ENCODE measurements at places on chromosomes 11 and 22. TPM values are rescaled to one million over a fixed set of nuclear protein-coding genes. Genes with fewer than 3 reads are reported as not detected.
A peak's percentile ranks its signal among the peaks of the same experiment; 100 is the strongest.

TEX54 gene
- not detected for total RNA-seq

HBD gene
- not detected for total RNA-seq

GRCh38 chr22:37906364-37907008 lies 389 bp downstream of the MICALL1 start:
- peak; percentile 35 for DNase-seq

GRCh38 chr11:48036011-48036410 lies 55.7 kb downstream of the PTPRJ start:
- DNase-seq, result no peak

DNA sequence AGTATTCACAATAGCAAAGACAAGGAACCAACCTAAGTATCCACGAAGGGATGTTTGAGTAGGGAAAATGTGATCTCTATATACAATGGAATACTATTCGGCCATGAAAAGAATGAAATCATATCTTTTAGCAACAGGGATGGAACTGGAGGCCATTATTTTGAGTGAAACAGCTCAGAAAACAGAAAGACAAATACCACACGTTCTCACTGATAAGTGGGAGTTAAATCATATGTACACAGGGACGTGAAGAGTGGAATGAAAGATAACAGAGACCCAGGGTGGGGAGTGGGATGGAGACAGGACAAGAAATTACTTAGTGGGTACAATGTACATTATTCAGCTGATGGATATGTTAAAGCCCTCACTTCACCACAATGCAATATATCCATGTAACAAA lies 1012.7 kb downstream of the TBC1D22A start:
- no peak for DNase-seq

GRCh38 chr22:41501209-41501608 lies 32.3 kb downstream of the ACO2 start:
- peak; percentile 51 for DNase-seq

- no peak for DNase-seq
Measured at GRCh38 chr11:74022546-74022945, 13.7 kb upstream of the UCP3 start.

LINC01488 gene
- not detected for total RNA-seq

GRCh38 chr11:95104856-95105255 lies 15.2 kb downstream of the ENDOD1 start:
- DNase-seq, result no peak

Data from OCI-LY7 (cell line).